ENCODE measurements at places on chromosomes 13 and 19.

- DNase-seq: peak; percentile 27
Measured at GRCh38 chr13:65378943-65379519, 1851.1 kb downstream of the PCDH9 start.

DNA sequence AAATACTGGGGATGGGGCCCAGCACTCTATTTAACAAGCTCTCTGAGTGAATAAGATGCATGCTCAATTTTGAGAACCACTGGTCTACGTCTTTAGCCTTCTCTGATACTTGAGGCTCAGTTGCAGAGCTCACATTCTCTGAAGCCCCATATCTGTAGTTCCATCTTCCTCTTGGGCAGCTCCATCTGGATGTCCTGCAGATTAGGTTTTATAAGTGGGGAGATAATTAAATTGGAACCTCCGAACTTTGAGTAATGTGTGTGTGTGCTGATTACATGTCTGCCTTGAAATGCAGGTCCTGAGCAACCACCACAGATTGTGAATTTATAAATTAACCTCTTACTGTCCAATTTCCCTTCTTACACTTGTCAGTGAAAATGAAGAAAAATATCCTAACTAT is 7.2 kb upstream of the RASL11A start:
- DNase-seq: no peak

DNA sequence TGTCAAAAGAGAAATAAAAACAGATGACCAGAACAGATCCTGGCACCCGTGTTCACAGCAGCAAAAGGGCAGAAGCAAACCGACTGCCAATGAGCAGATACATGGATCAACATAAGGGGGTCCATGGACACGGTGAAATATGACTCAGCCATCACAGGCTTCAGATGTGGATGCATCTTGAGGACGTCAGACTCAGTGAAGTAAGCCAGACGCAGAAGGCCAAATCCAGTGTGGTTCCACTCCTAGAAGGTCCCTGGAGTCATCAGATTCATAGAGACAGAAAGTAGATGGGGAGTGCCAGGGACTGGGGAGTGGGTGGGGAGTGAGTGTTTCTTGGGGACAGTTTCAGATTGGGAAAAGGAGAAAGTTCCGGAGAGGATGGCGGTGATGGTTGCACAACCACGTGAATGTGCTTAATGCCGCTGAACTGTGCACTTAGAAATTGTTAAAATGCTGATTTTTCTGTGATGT is 28.8 kb upstream of the SEMA6B start:
- DNase-seq: peak; percentile 21

- DNase-seq: peak; percentile 96
Measured at GRCh38 chr13:102286326-102286725, 115.5 kb downstream of the FGF14 start.

- peak; percentile 63 for DNase-seq
Measured at GRCh38 chr13:32409561-32410421, 18.1 kb downstream of the N4BP2L1 start.

DNA sequence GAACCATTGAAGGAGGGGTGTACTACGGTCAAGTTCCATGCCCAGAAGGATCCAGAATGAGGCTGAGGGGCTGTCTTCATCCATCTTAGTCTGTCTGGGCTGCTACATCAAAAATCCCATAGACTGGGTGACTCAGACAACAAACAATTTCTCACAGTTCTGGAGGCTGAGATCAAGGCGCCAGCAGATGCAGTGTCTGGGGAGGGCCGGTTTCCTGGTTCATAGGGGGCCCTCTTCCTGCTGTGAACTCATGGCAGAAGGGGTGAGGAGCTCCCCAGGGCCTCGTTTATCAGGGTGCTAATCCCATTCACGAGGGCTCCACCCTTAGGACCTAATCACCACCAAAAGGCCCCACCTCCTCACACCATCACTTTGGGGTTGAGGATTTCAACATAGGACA is 14.7 kb upstream of the KCTD15 start:
- peak; percentile 2 for DNase-seq

Measured in IMR-90 (cell line).